ENCODE measurements at places on chromosomes 5 and 9. TPM values are rescaled to one million over a fixed set of nuclear protein-coding genes. Genes with fewer than 3 reads are reported as not detected.

The SLC6A19 gene
- polyA plus RNA-seq: not detected

The OR13D1 gene
- polyA plus RNA-seq: not detected

The NPR3 gene
- 16.3 TPM for polyA plus RNA-seq

The LRRC19 gene
- polyA plus RNA-seq: 0.11 TPM

The TRIM7 gene
- 21.6 TPM for polyA plus RNA-seq

The LHX3 gene
- polyA plus RNA-seq: not detected

The GABRA6 gene
- not detected for polyA plus RNA-seq

The ITGA2 gene
- polyA plus RNA-seq: 7.2 TPM

The SLC6A18 gene
- polyA plus RNA-seq: not detected

The C1QTNF3 gene
- 91.7 TPM for polyA plus RNA-seq

The SMIM33 gene
- polyA plus RNA-seq: not detected

The WDR38 gene
- polyA plus RNA-seq: 0.11 TPM

The ANGPTL2 gene
- polyA plus RNA-seq: 63.6 TPM

The PCDHA5 gene
- polyA plus RNA-seq: 0.08 TPM

Measured in forelimb muscle (tissue), 1 donor.